SIG-M5 (cell line): ENCODE measurements at places on chromosomes 12 and 14.

DNA sequence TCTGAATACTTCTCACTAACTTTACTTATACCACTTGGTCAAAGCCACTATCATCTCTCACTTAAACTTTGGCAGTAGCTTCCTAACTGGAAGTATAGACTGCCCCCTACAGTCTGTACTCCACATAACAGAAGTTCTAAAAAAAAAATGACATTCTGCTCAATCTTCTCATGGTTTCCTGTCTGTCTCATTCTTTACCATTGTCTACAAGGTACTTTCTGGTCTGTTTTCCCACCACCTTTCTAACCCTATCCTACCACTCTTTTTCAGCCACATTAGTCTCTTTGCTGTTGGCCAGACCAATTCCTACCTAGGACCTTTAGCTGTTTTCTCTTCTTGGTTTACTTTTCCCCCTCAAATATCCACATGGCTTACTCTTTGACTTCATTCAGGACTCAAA, 14.7 kb downstream of the CPSF6 start:
- DNase-seq: no peak

DNA sequence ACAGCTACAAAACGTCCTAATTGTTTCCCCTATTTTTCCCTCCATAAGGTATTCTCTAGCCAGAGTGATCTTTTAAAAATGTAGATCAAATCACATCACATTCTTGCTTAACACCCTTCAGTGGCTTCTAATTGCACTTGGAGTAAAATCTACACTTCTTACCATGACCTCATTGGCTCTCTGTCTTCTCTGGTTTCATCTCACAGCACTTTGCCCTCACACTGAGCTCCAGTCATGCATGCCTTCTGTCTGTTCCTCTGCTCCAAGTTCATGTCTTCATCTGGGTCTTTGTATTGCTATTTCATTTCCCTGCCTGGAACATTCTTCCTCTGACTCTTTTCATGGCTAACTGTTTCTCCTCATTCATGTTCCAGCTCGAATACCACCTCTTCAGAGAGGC, 220.4 kb upstream of the GARIN6 start:
- DNase-seq: no peak

- no peak for DNase-seq
Observed at GRCh38 chr12:71503579-71504391, 64.2 kb downstream of the LGR5 start.

GRCh38 chr12:95351748-95352147, 122.2 kb upstream of the METAP2 start:
- DNase-seq: no peak

DNA sequence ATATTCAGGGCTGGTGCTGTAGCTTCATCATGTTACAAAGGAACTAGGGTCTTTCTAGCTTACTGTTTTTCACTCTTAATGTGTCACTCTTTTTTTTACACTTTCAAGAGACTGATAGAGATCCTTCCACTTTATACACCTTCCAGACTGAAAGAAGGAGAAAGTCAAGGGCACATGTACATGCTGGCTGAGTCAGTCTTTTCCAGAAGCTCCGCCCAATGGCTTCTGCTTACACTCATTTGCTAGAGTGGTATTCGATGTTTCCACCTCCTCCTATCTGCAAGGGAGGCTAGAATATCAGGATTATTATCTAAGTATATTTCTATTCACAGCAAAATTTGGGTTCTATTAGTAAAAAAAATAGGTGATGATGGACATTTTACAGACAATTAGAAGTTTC, 325.8 kb upstream of the OR4E1 start:
- no peak for DNase-seq

DNA sequence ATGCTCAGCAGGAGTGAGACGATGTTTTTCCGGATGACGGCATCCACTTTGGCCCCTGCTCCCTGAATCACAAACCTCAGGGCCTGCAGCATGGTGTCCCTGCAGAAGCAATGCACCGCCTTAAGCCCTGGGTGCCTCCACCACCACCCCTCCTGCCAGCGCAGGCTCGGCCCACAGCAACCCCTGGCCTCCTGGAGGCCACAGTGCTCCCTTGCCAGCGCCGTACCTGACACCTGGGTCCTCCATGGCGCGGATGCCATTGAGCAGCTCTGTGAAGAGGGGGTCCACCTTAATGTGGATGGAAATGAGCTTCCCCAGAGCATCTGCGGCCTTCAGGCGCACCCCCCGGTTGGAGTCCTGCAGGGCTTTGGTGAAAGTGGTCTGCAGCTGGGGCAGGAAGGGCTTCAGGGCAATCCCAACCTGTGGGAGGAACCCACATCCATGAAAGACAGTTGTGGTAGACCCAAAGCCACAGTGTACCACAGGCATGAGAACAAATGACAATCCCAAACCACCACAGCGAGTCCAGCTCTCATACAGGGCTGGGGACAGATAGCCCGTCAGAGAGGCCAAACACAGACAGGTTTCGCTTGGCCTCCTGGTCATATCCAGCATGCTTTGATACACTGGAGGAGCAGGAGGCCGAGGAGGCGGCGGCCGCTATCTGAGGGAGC, 17.9 kb upstream of the RAB35 start:
- DNase-seq: no peak

DNA sequence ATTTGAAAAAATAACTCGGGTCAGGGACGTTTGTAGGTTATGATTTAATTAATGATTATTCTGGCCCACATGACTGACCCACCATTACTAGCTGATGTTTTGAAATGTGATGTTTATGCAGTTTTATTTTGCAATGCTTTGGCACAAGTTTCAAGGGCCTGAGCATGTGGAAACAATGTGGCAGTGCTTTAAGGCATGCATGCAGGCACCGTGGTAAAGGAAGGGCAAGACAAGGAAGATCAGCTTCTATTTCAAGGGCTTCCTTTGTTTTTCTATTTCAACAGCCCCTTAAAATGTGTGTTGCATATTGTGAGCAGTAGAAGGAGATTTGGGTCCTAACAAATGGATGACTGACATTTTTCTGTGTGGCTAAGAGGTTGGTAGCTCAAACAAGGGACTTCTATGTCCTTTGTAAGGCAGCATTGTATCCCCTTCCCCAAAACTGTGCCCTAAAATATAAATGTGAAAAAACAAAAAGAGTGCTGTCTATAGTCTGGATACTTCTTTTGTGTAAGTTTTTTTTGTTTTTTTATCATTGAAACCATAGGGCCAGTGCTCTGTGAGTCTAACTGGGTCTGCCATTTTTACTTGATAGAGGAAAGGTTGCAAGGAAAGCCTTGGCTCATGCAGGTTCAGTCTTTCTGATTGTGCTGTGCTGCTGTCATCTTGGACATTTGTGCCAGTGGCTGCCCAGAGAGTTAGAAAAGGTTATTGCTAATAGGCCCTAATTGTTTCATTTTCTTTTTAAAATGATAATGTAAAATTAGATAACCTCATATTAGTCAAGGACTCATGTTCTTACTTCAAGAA, 103.5 kb downstream of the FGD4 start:
- no peak for DNase-seq

DNA sequence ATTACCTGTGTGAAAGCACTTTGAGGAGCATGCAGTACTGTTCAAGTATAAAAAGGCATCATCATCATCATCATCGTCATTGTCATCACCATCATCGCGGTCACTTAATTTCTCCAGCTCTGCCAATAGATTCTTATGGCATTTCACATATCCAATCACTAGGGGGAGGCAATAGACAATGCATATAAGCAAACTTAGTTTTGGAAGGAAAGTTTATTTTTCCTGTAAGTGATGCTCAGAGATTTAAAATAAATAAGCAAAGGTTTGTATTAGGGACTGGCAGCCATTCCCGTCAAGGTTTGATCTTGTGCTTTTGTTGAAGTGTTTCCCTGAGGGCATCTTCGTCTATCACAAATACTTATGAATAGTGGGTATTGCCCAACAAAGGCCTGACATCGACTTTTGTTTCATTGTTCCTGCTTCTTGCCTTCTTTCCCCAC, 127.4 kb downstream of the KTN1 start:
- no peak for DNase-seq

- no peak for DNase-seq
Observed at GRCh38 chr14:95044463-95045105, 112.7 kb downstream of the DICER1 start.

GRCh38 chr12:113002676-113003075, 24.4 kb downstream of the OAS2 start:
- no peak for DNase-seq

DNA sequence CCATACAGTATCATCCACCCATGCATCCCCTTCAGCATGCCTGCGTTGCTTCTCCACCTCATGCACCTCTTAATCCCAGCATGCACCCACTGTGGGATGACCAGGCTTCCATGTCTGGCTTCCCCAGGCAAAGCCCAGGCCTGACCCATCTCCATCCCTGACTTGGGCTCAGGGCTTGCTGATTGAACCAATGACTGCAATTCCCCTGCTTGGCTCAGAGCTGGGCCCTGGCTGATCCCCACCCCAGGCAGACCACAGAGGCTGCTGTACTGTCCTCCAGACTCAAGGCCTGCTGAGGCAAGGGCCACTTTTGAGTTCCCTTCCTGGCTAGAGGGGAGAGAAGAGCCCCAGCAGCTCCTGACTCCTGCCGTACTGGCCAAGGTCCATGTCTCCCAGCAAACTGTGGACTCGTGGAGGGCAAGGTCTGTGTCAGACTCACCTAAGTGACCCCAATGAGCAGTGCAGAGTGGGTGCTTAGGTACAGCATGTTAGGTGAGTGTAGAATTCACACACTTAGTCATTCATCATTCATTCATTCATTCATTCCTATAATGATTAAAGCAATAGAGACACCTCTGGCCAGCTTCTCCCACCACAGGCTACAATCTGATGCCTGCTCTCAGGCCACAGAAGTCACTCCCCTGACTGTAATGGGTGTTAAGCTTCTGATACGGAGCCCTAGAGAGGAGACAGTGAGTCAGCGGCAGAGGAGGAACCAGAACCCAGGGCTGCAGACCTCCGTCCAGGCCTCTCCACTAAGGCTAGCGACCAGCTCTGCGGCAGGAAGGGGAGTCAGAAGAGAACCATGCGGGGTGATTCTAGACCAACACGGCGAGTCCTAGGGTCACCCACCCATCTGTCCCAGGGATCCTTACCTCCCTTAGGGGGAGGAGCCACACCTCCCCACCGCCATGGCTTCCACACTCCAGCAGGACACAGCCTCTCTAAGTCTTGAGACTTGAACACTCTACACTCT, 2.9 kb downstream of the BEGAIN start:
- no peak for DNase-seq

DNA sequence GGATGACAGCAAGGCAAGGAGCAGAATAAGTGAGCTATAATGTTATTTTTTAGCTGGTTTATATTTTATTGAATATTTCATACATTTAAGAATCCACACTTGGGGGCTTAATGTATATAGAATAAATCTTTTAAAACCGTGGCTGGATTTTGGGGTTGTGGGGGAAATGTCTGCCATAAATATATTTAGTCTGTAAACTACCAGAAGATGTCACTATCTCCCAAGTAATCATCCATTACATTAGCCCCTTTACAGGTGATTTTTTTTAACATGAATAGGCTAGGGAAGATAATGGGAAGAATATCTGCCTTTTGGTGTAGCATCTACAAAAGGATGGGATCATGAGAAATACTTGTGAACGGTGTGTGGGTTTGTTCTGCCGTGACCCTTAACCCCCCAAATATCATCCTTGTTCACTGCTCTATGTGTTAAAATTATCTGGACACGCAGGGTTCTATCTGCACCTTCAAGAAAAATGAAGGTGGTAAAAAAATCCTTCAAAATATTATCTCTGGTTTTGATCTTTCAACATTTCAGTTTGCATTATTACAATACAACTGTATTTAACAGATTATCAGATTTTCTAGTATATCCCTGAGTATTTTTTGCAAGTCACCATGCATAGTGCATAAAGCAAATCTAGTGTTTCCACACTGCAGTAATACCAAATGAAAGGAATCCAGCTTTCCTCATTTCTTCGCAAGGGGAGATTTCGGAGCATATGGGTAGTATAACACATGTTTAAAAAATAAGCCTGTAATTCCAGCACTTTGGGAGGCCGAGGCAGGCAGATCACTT, 8.0 kb upstream of the SLC17A8 start:
- DNase-seq: no peak

GRCh38 chr12:8077207-8077606, 4.9 kb upstream of the NECAP1 start:
- no peak for DNase-seq

GRCh38 chr12:112252184-112252583, 126.8 kb downstream of the TRAFD1 start:
- DNase-seq: no peak

DNA sequence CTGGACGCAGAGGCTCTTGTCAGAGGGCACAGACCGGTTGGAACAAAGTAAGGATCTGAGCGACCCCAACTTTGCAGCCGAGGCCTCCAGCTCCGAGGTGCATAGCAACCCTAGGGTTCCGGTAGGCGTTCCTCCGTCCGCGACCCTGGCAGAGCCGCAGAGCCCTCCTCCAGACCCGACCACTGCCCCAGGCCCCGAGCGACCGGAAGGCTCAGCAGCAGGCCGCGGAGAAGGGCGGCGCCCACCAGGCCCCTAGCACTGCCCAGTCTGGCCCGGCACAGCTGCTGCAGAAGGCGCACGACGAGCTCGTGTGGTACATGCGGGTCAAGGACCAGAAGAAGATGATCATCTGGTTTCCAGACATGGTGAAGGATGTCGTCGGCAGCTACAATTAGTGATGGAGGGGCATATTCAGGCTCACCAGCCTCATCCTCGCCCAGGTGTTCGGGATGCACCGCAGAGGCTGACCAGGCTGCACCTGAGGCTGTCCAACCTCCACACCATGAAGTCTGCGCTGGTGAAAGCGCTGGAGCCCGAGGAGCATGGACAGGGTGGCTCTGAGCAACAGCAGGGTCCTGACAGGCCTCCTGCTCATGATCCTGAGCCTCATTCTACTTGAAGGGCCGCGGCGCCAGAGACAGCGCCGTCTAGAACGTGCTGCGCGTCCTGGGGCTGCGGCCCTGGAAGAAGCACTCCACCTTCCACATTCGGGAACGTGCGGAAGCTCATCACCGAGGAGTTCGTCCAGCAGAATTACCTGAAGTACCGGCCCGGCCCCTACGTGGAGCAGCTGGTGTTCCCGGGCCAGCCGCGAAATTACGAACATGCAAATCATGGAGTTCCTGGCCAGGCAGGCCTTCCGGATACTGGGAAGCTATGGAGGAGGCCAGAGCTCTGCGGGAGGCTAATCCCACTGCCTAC, 24.5 kb downstream of the CAPS2 start:
- DNase-seq: no peak

DNA sequence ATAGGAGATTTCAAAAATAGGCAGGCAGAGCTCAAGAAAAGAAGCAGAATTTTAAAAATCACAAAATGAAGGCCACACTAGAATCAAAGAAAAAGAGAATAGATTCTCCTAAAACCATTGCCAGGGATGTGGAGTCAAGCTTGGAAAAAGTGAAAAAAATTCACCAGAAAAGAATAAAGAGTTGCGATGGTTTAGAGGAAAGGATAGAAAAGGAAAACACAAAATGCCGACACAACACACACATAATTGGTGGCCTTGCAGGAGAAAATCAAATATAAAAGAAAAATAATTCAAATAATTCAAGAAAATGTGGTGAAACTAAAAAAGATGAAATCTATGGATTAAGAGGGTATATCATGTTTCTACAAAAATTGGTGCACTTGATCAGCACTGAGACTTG, 181.6 kb upstream of the C14orf180 start:
- DNase-seq: no peak

- DNase-seq: no peak
Observed at GRCh38 chr12:46958053-46958452, 121.4 kb upstream of the PCED1B start.

- no peak for DNase-seq
Observed at GRCh38 chr12:46977871-46978375, 101.5 kb upstream of the PCED1B start.

- peak; percentile 20 for DNase-seq
Observed at GRCh38 chr14:54447231-54447692, 6.1 kb upstream of the CNIH1 start.

GRCh38 chr14:78022059-78022458, 148.1 kb upstream of the NRXN3 start:
- no peak for DNase-seq

GRCh38 chr12:44091948-44092606, 256.2 kb downstream of the TMEM117 start:
- DNase-seq: no peak
